ENCODE measurements at places on chromosomes 11 and 22.

- no peak for DNase-seq
Measured at GRCh38 chr11:123381149-123381548, 48.9 kb upstream of the GRAMD1B start.

DNA sequence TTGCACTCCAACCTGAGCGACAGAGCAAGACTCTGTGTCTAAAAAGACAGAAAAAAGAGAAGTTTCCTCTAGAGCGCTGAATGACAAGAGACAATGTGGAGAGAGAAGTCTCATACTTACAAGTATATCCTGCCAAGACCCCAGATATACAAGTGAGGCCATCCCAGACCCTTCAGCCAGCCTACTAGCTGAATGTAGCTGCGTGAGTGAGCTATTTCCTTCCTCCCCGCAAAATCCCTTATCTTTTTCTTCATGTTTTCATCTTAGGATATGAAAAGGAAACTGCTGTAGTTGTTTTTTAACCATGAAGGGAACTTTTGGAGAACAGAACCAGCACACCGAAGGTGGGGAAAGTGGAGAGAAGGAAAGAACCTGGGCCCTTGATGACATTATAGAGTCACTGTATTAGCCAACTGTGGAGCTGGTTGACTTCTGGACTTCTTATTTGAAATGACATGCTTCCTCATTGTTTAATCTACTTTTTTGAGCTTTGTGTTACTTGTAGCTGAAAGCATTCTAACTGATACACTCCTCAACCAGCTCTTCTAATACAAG lies 4.4 kb upstream of the DDX17 start:
- DNase-seq: no peak

DNA sequence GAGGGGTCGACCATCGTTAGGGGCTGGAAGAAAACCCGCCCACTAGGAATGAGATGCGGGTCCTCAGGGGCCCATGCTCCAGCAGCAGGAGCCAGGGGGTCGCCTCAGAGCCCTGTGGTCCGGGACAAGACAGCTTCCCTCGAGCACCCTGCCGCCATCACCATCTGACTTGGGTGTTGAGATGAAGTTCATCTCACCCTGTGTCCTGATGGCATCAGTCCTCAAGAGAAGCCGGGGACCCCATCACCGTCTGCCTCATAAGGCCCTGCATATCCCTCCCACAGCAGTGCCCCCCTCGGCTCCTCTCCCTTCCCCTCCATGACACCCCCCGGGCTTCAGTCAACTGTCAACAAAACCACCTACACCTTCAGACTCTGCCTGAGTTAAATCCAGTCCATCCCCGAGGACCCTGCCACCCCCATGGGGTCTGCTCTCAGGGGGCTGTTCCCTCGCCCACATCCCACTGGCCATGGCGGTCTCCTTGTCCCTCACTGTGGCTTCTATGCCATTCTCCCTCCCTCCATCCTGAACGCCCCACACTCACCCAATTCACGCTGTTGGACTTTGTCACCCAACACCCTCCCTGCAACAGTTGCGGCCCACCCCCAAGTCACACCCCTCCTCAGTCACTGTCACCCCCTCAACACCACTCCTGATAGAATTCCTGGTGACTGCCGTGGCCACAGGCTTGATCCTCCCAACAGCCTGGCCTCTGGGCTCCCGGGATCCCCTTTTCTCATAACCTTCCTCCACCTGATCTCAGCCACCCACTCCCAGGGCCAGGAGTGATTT lies 87.7 kb upstream of the RTL6 start:
- no peak for DNase-seq

DNA sequence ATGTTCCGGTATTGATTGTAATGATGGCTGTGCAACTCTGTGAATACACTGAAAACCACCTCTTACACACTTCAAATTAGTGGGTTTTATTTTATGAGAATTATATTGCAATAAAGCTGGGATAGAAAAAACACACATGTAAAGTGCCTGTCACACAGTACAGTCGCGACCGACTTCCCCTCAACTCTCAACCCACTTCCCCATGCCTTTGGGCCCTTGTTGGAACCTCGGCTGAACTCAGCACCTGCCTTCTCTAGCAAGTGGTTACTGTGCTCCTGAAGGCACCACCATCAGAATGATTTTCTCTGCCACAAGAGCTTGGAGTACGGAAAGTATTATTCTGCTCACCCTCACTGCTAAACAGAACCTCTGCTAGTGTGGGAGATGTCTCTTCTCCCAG lies 13.5 kb downstream of the KCNJ1 start:
- no peak for DNase-seq

DNA sequence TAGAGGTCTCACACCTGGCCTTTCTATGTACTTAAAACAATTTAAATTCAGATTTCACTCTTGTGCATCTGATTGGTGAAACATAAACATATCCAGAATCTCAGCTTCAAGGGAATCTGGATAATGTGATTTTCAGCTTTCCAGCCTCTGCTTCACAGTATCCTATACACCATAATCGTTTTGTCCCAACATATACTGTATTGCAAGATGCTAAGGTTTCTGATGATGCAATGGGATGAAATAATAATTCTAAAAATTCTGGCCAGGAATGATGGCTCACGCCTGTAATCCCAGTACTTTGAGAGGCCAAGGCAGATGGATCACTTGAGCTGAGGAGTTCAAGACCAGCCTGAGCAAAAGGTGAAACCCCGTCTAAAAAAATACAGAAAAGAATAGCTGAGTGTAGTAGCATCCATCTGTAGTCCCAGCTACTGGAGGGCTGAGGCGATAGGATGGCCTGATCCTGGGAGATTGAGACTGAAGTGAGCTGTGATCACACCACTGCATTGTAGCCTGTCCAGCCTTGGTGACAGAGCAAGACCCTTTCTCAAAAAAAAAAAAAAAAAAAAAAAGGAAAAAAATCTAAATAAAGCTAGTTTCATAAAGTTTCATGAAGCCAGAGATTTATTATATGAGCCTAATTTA lies 41.0 kb upstream of the CTSC start:
- no peak for DNase-seq

GRCh38 chr11:129861702-129862522 lies 33.5 kb downstream of the NFRKB start:
- DNase-seq: no peak

DNA sequence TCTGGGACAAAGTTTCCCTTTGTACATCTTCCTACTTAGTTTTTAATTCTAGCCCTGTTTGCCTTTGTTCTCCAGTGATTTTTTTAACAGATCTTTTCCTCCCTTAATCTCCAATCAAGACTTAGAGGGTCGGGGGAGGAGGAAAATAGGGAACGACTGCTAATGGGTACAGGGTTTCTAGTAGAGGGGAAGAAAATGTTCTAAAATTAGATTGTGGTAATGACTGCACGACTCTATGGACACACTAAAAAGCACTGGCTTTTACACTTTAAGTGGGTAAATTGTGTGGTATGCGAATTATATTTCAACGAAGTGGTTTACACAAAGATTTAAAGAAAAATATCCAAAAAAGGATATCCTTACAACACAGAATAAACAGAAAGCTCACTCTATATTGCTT lies 110.0 kb upstream of the SPON1 start:
- no peak for DNase-seq

- no peak for DNase-seq
Measured at GRCh38 chr11:7348432-7349304, 97.0 kb downstream of the SYT9 start.

DNA sequence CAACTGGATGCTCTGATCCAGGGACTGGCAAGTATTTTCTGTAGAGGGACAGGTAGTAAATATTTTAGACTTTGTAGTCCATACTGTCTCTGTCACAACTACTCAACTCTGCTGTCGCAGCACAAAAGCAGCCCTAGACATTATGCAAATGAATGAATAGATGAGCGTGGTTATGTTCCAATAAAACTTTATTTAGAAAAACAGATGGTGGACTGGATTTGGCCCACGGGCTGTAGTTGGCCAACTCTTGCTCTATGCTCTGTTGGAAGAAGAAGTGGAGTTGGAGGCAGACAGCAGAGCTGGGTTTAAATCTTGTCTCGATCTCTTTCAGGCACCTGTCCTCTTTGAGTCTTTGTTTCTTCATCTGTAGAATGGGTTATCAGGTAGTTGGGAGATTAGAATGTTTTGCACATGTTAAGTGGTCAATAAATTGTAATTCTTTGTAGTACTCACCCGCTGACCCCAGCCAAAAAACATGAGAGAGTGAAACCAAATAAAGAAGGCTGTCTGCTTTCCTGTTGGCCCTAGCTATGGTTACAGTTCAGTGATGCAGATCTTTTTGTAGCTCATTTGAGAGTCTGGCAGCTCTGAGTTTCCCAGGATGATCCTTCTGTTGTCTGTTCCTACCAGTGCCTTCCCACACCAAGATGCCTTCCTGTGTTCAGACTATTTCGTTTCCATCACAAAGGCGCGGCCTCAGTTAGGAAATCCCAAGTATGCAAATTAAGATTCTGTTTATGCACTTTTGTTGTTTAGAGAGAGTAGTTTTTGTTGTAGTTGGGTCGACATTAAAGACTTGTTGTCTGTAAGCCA lies 198.1 kb upstream of the SEZ6L start:
- DNase-seq: no peak

DNA sequence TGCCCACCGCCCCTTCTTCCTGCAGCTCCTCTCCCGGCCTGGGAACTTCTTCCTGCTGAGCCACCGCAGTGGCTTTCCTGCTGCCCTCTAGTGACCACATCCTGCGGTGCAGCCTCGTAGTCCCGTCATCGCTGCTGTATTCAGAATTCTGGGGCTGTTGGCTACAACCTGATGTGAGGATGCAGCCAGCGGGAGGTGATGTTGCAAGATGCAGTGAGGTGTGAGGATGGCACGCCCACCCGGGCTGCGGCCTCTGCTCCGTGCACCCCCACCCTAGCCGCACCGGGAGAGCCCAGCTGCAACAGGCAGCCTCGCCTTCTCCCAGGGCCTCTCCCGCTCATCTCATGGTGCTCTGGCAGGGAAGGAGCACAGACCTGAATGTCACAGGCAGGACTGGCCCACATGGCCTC lies 10.1 kb downstream of the CHST1 start:
- DNase-seq: peak; percentile 23

DNA sequence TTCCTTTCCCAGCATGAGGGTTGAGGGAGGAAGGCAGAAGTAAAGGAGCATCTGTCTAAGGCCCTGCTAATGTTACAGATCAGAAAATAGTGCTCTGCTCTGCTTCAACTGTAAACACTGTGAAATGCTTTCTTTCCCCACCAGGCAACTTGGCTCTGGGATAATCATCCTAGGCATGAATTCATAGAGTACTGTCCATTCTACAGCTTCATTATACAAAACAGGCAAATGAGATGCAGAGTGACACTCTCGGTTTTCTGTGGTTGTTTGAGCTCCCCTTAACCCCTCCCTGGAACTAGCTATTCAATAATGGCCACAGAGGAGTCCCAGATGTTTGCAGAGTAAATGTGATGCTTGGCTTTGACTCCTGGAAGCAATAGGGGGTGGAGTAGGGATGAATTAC lies 184.3 kb upstream of the CTSC start:
- no peak for DNase-seq

- no peak for DNase-seq
Measured at GRCh38 chr22:44968736-44969135, 41.1 kb downstream of the PHF21B start.

DNA sequence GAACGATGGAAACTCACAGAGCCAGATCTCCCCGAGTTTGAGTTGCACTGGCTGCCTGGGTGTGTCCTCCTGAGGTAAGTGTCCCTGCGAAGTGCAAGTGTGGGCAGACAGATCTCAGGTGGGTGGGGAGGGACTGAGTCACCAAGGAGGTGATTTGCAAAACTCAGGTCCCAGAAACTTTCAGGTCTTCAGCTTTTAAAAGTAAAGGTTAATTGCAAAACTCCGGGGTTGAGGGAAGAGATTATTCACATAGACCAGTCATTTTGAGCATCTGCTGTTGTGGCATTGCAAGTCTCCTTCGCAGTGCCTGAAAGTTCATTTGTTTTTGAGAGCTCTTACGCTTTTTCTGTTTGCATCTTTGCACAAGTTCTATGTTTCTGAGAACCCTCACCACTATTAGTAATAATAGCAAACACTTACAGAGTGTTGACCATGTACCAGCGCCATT lies 7.1 kb downstream of the CD44 start:
- DNase-seq: peak; percentile 74

- DNase-seq: peak; percentile 67
Measured at GRCh38 chr22:22195265-22196017, 49.1 kb upstream of the VPREB1 start.

- DNase-seq: no peak
Measured at GRCh38 chr11:68609761-68610160, 74.6 kb upstream of the GAL start.

- DNase-seq: no peak
Measured at GRCh38 chr22:38802671-38803121, 8.8 kb upstream of the DNAL4 start.

- no peak for DNase-seq
Measured at GRCh38 chr11:36034551-36035331, 90.9 kb downstream of the LDLRAD3 start.

- no peak for DNase-seq
Measured at GRCh38 chr11:10617551-10617950, 49.1 kb upstream of the LYVE1 start.

- DNase-seq: no peak
Measured at GRCh38 chr11:12278766-12279671, 98.4 kb upstream of the PARVA start.

- DNase-seq: no peak
Measured at GRCh38 chr11:96143041-96143521, 199.9 kb downstream of the MAML2 start.

DNA sequence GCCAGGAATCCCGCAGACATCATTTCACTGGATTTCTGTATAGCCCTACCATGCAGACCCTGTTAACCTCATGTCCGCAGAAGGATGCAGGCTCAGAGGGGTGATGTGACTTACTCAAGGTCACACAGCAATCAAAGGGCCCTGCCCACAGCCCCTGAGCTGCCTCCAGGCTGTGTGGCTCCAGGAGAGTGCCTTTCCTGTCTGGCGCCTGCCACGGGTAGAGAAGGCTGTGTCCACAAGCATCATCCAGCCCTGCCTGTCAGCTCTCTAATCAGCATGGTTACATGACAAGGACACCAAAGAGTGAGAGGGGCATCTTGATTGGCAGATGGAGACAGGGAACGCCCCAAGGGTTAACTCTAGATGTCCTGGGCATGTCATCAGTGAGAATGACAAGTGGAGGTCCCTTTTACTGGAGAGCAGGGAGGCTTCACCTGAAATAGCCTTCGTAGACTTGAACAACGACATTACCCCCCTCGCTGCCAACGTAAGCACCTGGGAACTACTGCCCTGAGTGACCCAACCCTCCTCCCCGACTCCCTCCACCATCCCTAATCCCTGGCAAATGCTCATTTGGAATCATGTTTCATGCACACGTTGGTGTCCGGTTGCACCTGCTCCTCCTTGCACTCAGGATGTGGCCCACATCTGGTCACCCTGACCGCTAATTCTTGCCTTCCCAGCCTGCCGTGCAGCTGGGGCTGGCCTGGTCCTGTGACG lies 6.9 kb downstream of the FGF19 start:
- no peak for DNase-seq

GRCh38 chr22:46068593-46069491 lies 81.5 kb upstream of the PPARA start:
- DNase-seq: no peak

Measured in activated T-helper 9 cell treated with anti-CD3 and anti-CD28 coated beads, Interleukin-2, amount 50 U/mL, for 16 hours (primary cell).